ENCODE measurements at places on chromosomes 11 and 22.
A peak's percentile ranks its signal among the peaks of the same experiment; 100 is the strongest.

- no peak for DNase-seq
These were observed 593 bp downstream of the FAM118B start for GRCh38 chr11:126212089-126212660.

DNA sequence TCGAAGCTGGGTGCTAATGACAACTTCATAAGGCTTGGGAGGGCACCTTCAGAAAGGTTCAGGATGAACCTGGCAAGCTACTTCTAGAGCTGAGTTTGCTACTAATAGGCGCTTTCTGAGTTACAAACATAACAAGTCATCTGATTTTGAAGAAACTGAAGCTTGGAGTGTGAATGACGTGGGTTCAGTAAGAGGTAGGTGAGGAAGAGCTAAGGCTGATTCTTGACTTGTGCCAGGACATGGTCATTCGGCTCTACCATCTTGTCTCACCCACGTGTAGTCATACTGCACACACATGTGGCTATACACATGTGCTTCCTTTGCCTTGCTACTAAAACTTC is 56.4 kb downstream of the SWAP70 start:
- no peak for DNase-seq

- no peak for DNase-seq
These were observed 63.0 kb downstream of the PPFIBP2 start for GRCh38 chr11:7576726-7577290.

DNA sequence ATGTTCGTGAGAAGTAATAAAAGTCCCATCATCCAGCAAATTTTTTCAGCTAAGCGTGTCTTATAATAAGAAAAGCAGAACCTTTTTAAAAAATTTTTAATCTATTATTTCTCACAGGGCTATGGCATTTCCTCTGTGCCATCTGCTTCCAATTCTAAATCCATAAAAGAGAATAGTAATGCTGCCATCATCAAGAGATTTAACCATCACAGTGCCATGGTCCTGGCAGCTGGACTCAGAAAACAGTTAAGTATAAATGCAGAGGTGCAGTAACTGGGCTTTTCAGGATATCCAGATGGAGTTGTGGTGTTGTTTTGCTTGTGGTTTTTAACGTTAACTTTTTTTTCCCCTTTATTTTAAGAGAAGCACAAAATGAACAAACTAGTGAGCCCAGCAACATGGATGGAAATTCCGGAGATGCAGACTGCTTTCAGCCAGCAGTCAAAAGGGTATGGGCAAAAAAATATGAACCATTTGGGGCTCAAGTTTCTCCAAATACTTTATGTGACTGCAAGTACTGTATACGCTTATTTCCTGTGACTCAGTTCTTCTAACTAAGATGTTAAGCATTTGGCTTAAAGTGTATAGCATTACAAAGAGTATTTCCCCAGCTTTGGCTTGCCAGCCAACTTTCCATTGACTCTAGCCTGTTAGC is 25.2 kb downstream of the GTF2H1 start:
- DNase-seq, result no peak

DNA sequence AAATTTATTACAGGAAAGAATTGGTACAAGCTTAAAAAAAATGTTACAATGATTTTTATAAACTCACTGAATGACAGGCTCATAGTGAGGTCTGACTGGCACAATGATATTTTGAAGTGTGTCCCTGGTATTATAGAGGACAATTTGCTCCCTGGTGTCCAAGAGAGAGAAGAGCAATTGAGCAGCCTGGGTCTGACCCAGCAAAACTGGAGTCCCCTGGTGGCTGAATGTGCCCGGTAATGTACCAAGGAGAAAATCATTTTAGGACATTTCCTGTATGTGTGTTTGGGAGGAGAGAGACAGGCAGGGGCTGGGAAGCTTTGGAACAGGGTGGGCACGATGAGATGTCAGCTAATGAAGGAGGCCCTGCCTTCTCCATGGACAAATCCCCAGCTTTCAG is 125.3 kb downstream of the APOL5 start:
- peak; percentile 14 for DNase-seq

- no peak for DNase-seq
These were observed 547.1 kb downstream of the RAB38 start for GRCh38 chr11:87628026-87628580.

DNA sequence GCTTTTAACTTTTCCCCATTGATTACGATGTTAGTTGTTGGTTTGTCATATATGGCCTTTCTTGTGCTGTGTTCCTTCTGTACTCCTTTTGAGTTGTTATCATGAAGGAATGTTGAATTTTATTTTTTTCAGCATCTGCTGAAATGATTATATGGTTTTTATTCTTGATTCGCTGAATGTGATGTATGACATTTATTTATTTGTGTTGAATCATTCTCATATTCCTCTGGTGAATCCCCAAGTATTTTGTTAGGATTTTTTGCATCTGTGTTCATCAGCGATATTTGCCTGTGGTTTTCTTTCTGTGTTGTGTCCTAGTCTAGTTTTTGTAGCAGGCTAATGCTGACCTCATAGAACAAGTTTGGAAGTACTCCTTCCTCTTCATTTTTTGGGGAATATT is 78.2 kb downstream of the GGT1 start:
- no peak for DNase-seq

DNA sequence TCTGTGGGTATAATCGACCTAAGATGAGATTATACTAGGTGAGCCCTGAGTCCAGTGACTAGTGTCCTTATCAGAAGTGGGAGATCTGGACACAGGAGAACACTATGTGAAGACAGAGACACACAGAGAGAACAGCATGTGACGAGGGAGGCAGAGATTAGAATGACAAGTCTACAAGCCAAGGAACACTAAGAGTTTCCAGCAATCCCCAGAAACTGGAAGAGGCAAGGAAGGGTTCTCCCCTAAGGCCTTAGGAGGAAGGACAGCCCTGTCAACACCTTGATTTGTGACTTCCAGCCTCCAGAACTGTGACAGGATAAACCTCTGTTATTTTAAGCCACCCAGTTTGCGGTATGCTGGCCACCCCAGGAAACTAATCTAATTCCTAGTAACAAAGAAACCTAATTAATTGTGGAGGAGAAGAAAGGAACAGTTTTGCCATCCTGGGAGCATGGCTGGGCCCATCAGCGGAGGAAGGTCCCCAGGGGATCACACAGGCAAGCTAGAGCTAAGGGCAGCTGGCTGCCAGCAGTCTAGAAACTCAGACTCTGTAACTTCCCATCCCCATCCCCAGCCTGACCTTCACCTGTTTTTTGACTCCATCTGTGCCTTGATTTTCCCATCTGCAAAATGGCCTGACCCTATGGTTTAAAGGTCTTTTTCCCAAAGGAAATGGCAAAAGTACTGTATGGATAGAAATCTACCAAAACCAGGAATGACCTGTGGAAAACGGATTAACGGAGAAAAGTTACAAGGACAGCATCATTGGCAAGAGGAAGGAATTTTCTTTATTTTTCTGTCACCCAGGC is 10.3 kb upstream of the THOC5 start:
- DNase-seq, result no peak

DNA sequence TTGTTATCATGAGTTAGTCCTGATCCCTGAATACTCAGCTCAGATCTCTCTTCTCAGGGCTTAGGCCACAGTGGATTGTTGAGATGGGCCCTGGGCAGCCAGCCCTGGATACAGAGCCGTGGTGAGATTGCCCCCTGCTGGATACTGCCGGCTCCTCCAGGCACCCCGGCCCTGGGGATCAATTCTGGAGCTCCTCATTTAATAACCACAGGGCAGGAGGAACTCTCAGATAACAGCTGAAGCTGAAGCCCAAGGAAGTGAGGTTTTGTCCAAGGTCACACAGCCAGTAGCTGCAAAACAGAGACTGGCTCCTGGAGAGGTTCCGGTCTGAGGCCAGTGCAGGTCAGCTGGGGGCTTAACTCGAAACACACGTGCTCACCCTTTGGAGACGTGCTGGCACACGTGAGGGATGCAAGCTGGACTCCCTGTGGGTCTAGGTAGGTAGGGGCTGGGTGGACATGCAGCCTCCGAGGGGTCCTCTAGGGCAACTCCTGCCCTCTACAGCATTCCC is 16.0 kb downstream of the USH1C start:
- DNase-seq, result peak; percentile 10

DNA sequence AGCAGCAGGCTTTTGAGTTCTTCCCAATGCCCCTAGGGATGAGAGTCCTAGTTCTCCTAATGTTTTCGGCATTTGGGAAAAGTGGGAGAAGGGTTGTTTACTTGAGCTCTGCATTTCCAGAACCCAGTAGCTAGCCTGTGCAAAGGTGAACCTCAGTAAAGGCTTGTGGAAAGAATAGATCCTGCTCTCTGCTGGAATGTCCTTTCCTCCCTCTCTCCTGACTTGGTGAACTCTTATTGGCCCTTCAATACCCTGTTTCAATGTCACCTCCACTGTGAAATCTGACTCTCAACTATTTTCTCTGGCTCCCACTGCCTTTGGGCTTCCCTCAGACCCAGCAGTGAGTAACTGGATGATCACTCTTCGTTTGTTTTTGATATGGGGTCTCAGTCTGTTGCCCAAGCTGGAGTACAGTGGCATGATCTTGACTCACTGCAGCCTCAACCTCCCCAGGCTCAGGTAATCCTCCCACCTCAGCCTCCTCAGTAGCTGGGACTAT is 2.4 kb upstream of the UVRAG start:
- no peak for DNase-seq

DNA sequence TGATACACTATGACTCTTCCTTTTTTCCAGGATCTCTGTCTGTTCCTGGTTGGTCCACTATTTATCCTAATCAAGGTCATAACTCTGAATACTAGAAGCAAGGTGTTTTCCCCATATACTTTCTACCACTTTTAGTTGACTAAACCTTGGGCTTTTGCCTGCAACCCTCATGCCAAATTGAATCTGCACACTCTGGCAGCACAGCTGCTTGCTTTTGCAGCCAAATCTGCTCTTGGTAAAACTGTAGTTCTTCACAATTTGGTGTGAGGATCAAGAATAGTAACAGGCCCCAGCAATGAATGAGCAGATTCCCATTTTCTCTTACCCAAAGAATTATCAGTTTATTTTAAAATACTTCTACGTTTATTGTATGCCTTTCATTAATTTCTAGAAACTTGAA is 586.5 kb upstream of the CNTN5 start:
- no peak for DNase-seq

DNA sequence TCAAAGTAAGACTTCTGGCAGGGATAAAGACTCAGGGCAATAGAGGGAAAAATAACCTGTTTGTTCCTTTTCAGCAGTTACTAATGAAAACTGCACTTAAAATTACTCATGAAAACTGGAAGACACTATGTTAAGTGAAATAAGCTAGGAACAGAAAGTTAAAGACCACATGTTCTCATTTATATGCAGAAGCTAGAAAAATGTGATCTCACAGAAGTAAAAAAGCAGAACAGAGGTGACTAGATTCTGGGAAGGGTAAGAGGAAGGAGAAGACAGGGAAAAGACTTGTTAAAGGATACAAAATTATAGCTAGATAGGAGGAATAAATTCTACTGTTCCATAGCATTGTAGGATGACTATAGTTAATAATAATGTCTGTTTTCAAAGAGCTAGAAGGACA is 22.2 kb downstream of the HPS5 start:
- no peak for DNase-seq

- no peak for DNase-seq
These were observed 2.9 kb downstream of the ALDH3B1 start for GRCh38 chr11:68012843-68013610.

- no peak for DNase-seq
These were observed 92.1 kb upstream of the BLID start for GRCh38 chr11:122207921-122208764.

GRCh38 chr11:78282821-78283220 is 94.1 kb downstream of the USP35 start:
- no peak for DNase-seq

DNA sequence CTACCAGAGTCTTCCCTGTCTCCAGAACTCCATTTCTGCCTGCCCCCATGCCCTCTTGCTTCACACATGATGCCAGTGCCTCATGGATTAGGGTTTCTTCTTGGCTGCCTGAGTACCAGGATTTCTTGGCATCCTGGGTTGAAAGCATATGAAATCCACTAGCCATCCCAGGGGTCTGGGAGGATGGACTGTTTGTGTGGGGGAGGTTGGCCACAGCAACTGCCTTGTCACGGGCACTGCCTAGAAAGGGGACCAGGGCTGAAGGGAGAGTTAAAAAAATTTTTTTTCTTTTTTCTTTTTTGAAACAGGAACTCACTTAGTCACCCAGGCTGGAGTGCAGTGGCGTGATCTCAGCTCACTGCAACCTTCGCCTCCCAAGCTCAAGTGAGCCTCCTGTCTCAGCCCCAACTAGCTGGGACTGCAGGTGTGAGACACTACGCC is 4.2 kb downstream of the USP35 start:
- DNase-seq, result no peak

DNA sequence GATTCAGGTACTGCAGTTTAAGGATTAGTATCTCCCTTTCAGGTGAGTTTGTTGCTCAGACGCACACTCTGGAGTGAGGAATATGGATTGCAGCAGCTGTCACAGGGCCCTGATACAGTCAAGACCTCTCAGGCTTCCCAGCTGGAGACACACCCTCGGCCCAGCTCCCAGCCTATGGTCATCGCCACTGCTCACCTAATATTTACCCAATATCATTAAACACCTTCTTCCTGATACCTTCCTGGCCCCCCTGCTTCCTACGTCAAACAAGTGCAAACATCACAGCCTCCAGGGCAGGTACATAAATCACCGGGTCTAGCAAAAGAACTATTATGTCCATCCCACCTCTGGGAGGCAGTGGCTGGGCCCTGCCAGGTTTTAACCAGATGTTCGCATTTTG is 213.3 kb downstream of the MN1 start:
- no peak for DNase-seq

GRCh38 chr11:36953976-36954375 is 355.9 kb upstream of the RAG2 start:
- no peak for DNase-seq

DNA sequence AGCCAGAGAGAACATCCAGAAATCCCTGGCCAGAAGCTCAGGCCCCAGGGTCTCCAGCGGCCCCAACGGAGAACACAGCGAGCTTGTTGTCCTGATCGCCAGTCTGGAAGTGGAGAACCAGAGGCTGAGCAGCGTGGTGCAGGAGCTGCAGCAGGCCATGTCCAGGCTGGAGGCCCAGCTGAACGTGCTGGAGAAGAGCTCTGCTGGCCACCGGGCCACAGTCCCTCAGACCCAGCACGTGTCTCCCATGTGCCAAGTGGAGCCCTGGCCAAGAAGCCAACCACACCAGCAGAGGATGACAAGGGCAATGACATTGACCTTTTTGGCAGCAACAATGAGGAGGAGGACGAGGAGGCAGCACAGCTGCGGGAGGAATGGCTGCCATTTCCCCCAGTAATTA is 20.6 kb upstream of the SCGB1D1 start:
- DNase-seq, result no peak

Data from HL-60 (cell line).